ENCODE measurements at places on chromosomes 4 and X. TPM values are rescaled to one million over a fixed set of nuclear protein-coding genes. Genes with fewer than 3 reads are reported as not detected.

GRCh38 chrX:29488919-29489318, 726.4 kb upstream of the MAGEB2 start:
- H3K27me3 ChIP-seq = no peaks in the 10 kb centered on the region
- no peak overlapping the region for H3K27ac ChIP-seq
- H3K4me3 ChIP-seq = no peak overlapping the region

DNA sequence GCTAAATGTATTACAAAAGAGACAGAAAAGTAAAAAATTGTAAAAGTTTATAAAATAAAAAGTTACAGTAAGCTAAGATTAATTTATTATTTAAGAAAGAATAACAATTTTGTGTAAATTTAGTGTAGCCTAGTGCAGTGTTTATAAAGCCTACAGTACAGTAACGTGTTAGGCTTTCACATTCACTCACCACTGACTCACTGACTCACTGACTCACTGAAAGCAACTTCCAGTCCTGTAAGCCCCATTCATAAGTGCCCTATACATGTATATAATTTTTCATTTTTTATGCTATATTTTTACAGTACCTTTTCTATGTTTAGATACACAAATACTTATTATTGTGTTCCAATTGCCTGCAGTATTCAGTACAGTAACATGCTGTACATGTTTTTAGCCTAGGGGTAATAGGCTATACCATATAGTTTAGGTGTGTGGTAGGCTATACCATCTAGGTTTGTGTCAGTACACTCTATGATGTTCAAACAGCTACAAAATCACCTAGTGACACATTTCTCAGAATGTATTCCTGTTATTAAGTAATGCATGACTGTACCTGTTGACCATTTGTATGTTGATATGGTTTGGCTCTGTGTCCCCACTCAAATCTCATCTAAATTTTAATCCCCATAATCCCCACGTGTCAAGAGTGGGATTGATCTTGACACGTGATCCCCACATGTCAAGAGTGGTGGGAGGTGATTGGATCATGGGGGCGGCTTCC, 57.9 kb downstream of the CFAP299 start:
- H3K36me3 ChIP-seq = no peaks in the 10 kb centered on the region
- H3K27ac ChIP-seq = no peak overlapping the region
- no peaks in the 10 kb centered on the region for H3K27me3 ChIP-seq
- no peak overlapping the region for H3K4me3 ChIP-seq

RTL3 gene
- 0.14 TPM for total RNA-seq

DNA sequence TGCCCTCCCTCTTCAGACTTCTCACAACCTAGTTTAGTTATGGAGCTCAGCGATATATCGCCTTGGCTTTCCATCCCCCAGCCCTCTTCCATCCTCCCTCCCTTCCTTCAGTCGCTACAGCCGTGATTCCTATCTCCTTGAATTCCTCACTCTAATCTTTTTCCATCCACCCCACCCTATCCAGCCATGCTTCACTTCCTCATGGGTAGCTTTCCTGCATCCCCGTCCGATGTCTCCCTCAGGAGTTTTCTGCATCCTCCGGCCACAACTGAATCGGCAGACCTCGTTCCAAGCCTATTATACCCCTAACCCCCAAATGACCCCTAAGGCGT, 456 bp downstream of the SNX12 start:
- DNase-seq = no peak
- peak overlapping the region; percentile 93 for H3K27ac ChIP-seq
- peaks cover 9% of the 10 kb centered on the region for H3K36me3 ChIP-seq
- peaks cover 25% of the 10 kb centered on the region for H3K4me1 ChIP-seq
- H3K27me3 ChIP-seq = peaks cover 4% of the 10 kb centered on the region
- H3K4me3 ChIP-seq = peak overlapping the region; percentile 98

DKC1 gene
- 81.0 TPM for total RNA-seq

DNA sequence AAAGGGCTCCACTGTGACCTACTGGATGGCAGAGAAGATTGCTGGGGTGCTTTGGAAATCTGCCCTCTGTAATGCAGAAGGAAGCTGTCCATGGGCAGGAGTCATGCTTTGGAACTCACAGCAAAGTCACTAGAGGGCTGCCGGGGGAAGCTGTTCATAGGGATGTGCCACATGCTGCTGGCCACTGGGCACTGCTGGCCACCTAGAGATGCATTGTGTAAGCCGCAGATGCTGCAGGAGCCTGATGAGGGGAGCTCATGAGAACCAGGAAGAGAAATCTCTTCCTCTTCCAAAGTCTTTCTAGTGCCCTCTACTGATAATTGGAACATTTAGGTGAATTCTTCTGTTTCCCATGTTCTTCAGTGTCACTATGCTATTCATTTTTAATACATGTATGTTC, 31.2 kb upstream of the UXT start:
- H3K27ac ChIP-seq = no peak overlapping the region
- H3K4me1 ChIP-seq = no peaks in the 10 kb centered on the region
- H3K27me3 ChIP-seq = peaks cover 4% of the 10 kb centered on the region
- no peak for DNase-seq

MAGEB10 gene
- not detected for total RNA-seq

GRCh38 chr4:76028350-76028765, 5.1 kb upstream of the CXCL10 start:
- no peak for DNase-seq
- H3K4me1 ChIP-seq = peaks cover 25% of the 10 kb centered on the region
- H3K4me3 ChIP-seq = peak overlapping the region; percentile 18
- H3K36me3 ChIP-seq = peaks cover 10% of the 10 kb centered on the region

GRCh38 chrX:31440546-31440945, 368.7 kb upstream of the FTHL17 start:
- no peak for DNase-seq
- no peaks in the 10 kb centered on the region for H3K4me1 ChIP-seq
- H3K4me3 ChIP-seq = no peak overlapping the region
- H3K36me3 ChIP-seq = no peaks in the 10 kb centered on the region
- no peak overlapping the region for H3K27ac ChIP-seq
- H3K27me3 ChIP-seq = no peaks in the 10 kb centered on the region

ZNF157 gene
- total RNA-seq = 0.19 TPM

- DNase-seq = no peak
- no peaks in the 10 kb centered on the region for H3K27me3 ChIP-seq
- H3K36me3 ChIP-seq = no peaks in the 10 kb centered on the region
These were observed 15.5 kb upstream of the NHS start for GRCh38 chrX:17359500-17359899.

- DNase-seq = no peak
- no peaks in the 10 kb centered on the region for H3K4me1 ChIP-seq
- H3K36me3 ChIP-seq = no peaks in the 10 kb centered on the region
- no peak overlapping the region for H3K27ac ChIP-seq
- H3K27me3 ChIP-seq = no peaks in the 10 kb centered on the region
- no peak overlapping the region for H3K4me3 ChIP-seq
These were observed 1819.5 kb upstream of the TENM3 start for GRCh38 chr4:180423712-180424057.

ADH7 gene
- not detected for total RNA-seq

DNA sequence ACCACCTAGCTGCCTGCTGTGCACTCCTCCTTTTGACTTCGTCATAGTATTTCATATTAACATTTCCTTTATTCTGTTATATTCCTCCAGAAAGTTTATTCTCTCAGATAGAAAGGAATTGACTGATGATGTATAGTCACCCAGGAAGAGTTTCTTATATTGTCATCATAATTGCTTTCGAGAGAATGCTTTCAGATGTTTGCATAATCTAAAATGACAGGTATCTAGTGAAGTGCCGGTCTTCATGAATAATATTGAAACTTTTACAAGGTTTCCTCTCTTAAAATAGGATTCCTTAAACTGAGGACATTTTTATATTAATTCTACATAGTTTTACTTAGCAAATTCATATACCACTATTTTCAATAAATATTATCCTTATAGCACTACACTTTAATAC, 10.1 kb downstream of the SEC24D start:
- H3K4me3 ChIP-seq = no peak overlapping the region
- DNase-seq = no peak
- H3K4me1 ChIP-seq = peaks cover 25% of the 10 kb centered on the region
- peak overlapping the region; percentile 50 for H3K27ac ChIP-seq
- peaks cover 41% of the 10 kb centered on the region for H3K36me3 ChIP-seq

RBBP7 gene
- 178 TPM for total RNA-seq

GRCh38 chr4:103422467-103423219, 224.5 kb upstream of the CENPE start:
- no peaks in the 10 kb centered on the region for H3K27me3 ChIP-seq
- no peaks in the 10 kb centered on the region for H3K4me1 ChIP-seq
- H3K4me3 ChIP-seq = no peak overlapping the region

- H3K4me1 ChIP-seq = no peaks in the 10 kb centered on the region
- H3K36me3 ChIP-seq = no peaks in the 10 kb centered on the region
- H3K27me3 ChIP-seq = peaks cover 4% of the 10 kb centered on the region
- DNase-seq = no peak
- no peak overlapping the region for H3K27ac ChIP-seq
- H3K4me3 ChIP-seq = no peak overlapping the region
These were observed 25.3 kb downstream of the GPC4 start for GRCh38 chrX:133389975-133390374.

DNA sequence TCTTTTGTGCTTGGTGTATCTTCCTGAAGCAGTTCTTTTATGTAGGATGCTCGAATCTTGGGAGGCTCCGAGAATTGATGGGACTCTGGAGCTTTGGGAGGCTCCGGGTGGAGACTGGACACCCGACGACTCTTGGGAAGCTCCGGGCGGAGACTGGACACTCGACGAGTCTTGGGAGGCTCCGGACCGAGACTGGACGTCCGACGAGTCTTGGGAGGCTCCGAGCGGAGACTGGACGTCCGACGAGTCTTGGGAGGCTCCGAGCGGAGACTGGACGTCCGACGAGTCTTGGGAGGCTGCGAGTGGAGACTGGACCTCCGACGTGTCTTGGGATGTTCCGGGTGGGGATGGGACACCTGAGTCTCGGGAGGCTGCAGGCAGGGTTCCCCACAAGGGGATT, 1.6 kb downstream of the FAM47A start:
- H3K27ac ChIP-seq = no peak overlapping the region
- H3K4me1 ChIP-seq = no peaks in the 10 kb centered on the region
- H3K4me3 ChIP-seq = no peak overlapping the region
- no peaks in the 10 kb centered on the region for H3K36me3 ChIP-seq
- DNase-seq = no peak

DNA sequence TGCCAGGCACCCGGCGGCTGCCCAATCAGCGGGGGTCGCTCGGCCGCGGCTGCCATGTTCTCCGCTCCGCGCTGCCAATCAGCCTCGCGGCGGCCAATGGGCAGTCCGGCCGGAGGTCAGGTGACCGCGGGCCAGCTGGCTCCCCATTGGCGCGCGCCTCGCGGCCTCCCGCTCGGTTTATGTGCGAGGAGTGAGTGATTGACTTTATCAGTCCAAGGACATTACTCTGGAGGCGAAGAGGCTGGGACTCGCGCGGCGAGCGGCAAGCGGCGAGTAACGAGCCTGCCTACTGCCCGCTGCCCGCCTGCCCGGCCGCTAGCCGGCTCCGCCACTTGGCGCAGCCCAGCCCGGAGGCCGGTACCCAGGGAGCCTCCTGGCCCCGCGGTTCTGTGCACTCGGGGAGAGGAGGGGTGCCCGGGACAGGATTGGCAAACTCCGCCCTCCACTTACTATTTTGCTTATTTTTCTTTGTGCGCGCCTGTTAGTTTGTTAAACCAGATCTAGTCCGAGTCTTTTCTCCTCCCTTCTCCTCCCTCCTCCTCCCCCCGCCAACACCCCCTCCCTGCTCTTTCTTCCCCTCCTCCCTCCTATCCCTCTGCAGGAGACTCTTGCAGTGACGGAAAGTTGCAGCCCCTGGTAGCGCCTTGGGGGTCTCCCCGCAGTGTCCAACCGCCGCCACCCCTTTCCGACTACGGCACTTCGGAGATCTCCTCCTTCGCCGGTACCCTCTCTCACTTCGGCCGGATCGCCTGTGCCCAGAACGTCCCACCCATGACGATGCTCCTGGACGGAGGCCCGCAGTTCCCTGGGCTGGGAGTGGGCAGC, at the start of gene ZIC3:
TSS of gene ZIC3 (plus strand) at position 207 of the 825 bp plus-strand sequence. CDS start at position 772, 565 bp downstream.
- peaks cover 4% of the 10 kb centered on the region for H3K4me1 ChIP-seq
- peaks cover 69% of the 10 kb centered on the region for H3K27me3 ChIP-seq
- peak within 1 kb of the TSS; percentile 71 for H3K27ac ChIP-seq
- H3K36me3 ChIP-seq = peaks cover 6% of the 10 kb centered on the region

DNA sequence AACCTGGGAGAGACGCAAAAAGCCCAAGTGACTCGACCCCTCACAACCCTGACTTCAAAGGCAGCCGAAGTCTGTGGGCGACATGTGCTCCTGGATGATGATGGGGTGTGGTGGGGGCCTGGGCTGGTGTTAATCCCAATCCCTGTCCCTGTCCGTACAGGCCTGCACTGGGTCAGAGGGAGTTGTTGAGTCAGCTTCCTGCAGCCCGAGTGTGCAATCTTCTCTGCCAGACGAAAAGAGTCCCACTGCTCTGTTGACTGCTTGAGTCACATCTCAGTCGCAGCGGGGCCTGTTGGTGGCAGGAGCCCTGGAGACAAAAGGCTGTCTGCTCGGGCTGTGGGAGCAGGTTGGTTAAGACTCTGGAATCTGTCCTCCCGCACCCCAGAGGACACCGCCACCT, 10.3 kb downstream of the FAM3A start:
- H3K4me1 ChIP-seq = peaks cover 7% of the 10 kb centered on the region
- H3K4me3 ChIP-seq = no peak overlapping the region
- H3K27me3 ChIP-seq = no peaks in the 10 kb centered on the region
- no peak overlapping the region for H3K27ac ChIP-seq
- no peak for DNase-seq

DNA sequence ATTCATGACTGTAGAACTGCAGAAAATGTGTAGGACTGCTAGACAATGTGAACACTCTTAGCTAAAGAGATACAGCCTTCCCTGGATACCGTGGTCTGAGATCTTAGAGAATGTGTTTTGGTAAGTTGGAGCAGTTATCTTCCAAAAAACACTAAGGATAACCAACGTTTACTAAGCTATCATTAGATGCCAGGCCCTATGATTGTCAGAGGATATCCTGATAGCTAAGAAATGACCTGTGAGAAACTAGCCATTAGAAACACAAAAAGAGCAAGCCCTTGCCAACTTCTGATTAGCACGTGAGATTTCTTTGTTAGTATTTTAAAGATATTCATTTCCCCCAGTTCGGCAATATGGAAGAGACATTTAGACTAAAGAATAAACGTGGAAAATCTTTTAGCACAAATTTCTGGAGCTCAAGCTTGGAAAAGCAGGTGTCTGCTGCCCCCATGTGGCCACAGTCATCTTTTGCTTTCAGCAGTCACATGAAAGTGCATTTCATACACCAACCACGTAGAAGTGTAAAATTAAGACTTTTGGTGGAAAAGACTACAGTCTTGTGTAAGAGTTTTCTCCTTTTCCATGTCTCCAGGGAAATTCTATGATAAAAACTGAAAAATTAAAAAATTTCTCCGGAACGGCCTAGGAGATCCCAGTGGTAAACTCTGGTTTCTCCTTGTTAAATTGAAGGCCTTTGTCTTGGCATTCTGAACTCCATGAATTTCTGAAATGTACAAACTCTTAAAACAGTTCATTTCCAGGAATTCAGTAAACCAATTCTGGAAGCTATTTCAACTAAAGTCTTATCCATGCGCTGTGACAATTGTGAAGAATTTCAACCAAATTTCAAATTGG, 136.4 kb downstream of the ZNF674 start:
- peak; percentile 66 for DNase-seq
- no peak overlapping the region for H3K27ac ChIP-seq
- H3K4me1 ChIP-seq = no peaks in the 10 kb centered on the region

GRCh38 chrX:17584248-17584681, 153.0 kb upstream of the SCML1 start:
- DNase-seq = no peak
- no peak overlapping the region for H3K4me3 ChIP-seq
- H3K4me1 ChIP-seq = no peaks in the 10 kb centered on the region
- peaks cover 1% of the 10 kb centered on the region for H3K27me3 ChIP-seq
- no peaks in the 10 kb centered on the region for H3K36me3 ChIP-seq

ATOH1 gene
- not detected for total RNA-seq

GRCh38 chr4:150289881-150290280, 211.6 kb downstream of the DCLK2 start:
- H3K36me3 ChIP-seq = peaks cover 4% of the 10 kb centered on the region
- no peak overlapping the region for H3K4me3 ChIP-seq
- no peaks in the 10 kb centered on the region for H3K4me1 ChIP-seq
- DNase-seq = no peak
